ENCODE measurements at places on chromosomes 11 and 22. TPM values are rescaled to one million over a fixed set of nuclear protein-coding genes. Genes with fewer than 3 reads are reported as not detected.

GRCh38 chr11:63508009-63508408 lies 2.1 kb downstream of the LGALS12 start:
- no peak for ATAC-seq

DNA sequence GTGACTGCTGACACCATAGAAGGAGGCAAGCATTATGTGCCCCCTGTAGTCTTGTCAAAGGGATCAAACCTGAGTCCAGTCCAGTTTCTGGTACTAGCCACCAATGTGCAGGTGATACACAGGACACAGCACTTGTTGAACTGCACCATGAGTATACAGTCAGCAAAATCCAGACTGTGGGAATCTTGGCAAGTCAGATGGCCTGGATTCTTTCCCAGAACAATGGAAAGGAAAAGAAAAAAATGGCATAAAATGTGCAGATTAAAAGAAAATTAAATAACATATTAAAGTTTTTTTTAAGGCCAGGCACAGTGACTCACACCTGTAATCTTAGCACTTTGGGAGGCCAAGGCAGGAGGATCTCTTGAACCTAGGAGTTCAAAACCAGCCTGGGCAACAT lies 16.8 kb downstream of the CRY2 start:
- no peak for ATAC-seq

GRCh38 chr22:39664485-39665200 lies 94.1 kb downstream of the CACNA1I start:
- ATAC-seq: no peak

DNA sequence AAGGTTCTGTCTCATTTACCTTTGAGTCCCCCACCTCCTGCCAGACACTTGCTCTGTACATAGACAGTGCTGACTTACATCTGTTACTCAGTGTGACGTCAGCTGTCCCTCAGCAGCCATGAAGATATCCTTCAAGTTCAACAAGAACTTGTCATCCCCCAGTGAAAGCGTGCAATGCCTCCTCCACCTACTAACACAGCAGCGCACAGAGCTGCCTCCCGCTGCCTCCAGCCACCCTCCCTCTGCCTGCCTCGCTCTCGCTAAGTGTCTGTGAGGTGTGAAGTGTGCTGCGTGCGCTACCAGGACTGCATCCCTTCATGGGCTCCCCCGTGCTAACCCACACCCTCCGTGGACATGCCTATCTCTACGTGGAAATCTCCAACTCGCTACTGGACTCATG lies 621.4 kb downstream of the BRD1 start:
- ATAC-seq: no peak

GRCh38 chr11:78289552-78290292 lies 101.0 kb downstream of the USP35 start:
- no peak for ATAC-seq

DNA sequence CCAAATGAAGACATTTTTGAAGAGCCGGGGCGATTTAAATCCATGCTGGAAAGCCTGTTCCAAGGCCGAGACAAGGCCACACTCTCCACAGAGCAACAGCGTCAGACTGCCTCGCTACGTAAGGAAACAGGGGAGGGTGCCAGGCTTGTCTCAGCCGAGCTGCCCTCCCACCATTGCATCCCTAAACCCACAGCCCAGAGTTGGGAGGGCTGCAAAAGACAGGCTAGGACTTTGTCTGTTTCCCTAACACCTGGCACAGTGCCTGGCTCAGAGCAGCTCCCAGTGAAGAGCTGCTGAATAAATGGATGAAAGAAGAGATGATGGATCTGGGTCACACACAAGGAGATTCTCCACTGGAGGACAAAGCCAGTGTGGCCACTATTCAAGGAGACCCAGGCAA lies 51.3 kb upstream of the SCUBE2 start:
- ATAC-seq: no peak

DNA sequence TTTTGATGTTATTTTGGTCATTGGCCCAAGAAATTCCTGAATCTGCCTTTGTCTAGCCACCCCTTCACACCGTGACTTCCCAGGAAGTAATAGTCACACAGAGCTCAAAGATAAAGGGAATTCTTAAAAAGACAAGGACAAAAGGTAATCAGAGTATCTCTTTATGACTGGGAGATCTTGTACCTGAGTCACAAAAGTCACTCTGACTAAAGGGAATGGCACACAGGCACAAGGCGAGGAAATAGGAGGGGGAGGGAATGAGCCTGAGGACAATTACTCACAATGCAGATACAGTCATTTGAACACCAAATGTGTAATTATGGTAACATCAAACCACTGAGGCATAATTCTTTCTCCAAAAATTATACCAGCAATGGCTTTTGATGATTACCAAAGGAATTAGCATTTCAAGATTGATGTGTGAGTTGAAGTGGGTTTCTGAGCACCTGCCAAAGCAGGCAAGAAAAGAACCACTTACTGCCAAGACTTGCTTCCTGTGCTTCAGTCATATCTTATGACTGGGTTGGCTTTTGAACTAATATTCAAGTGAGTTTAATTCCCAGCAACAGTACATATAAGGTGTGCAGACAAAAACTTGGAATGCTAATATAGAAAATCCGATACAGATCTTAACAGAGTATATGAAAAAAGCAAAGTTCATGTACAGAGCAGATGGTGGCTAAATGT lies 856.4 kb downstream of the LRRC4C start:
- no peak for ATAC-seq

GRCh38 chr11:95372097-95372656 lies 141.2 kb upstream of the SESN3 start:
- ATAC-seq: no peak

- ATAC-seq: no peak
Observed at GRCh38 chr11:101960231-101960630, 43.9 kb upstream of the ANGPTL5 start.

GRCh38 chr11:119352857-119353260 lies 6.4 kb upstream of the MFRP start:
- peak; percentile 51 for ATAC-seq

DNA sequence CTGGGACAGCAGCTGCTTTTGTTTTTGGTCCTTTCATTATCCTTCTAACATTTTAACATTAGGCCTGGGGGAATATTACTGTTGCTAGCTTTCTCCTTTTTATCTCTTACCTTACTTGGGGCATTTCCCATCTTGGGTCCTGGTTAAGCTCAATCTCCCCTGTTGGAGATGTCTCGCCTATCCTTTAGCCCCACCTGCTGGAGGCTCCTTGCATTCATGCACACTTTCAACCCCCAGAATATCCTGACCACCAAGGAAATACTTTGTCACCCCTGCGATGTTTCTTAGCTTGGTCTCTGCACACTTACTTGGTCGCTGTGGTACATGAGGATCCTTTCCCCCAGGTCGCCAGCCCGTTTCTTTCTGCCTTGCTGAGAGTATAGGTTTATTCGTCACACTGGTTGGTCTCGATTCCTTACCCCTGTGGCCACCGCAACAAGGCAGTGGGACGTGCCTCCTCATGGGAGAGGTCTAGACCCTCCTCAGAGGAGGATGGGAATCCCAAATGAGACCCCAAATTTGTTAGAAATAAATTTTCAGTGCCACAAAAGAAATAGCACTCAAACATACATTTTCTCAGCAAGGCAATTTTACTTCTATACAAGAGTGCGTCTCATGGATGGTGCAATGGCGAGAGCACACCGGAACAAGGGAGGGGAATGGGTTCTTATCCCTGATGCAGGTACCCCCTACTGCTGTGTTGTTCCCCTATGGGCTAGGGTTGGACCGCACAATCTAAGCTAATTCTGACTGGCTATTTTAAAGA lies 5.4 kb upstream of the TXN2 start:
- no peak for ATAC-seq

The PDGFD gene
- total RNA-seq: 0.76 TPM

The ACR gene
- 0.40 TPM for total RNA-seq

Measured in esophagus mucosa (tissue), 1 donor.